ENCODE measurements at places on chromosomes 1 and 21. TPM values are rescaled to one million over a fixed set of nuclear protein-coding genes. Genes with fewer than 3 reads are reported as not detected.

Gene AMY1A
- total RNA-seq = not detected

Gene IGSF9
- total RNA-seq = 0.13 TPM

Gene SERBP1
- 74.8 TPM for total RNA-seq

Gene SPRR2E
- not detected for total RNA-seq

Gene TFB2M
- 9.4 TPM for total RNA-seq

Gene CSRP1
- total RNA-seq = 669 TPM

Gene NTMT2
- not detected for total RNA-seq

Gene GREM2
- 7.8 TPM for total RNA-seq

Gene LDLRAD1
- not detected for total RNA-seq

Gene FAM177B
- 0.41 TPM for total RNA-seq

Gene KRTAP19-1
- total RNA-seq = not detected

Gene PSMG1
- total RNA-seq = 24.1 TPM

Gene SLAMF1
- total RNA-seq = 0.43 TPM

Gene LCE1F
- not detected for total RNA-seq

Gene ABCA4
- total RNA-seq = 0.91 TPM

Gene CFHR1
- not detected for total RNA-seq

Gene CLEC20A
- not detected for total RNA-seq

Gene RGS13
- total RNA-seq = not detected

Gene FCRL5
- total RNA-seq = 0.26 TPM

Gene NUDT4B
- total RNA-seq = not detected

Gene FAM229A
- 23.9 TPM for total RNA-seq

Gene SIPA1L2
- 53.8 TPM for total RNA-seq

Gene CFHR3
- total RNA-seq = not detected

Gene CRYBG2
- not detected for total RNA-seq

Gene TCHHL1
- not detected for total RNA-seq

Gene YTHDF2
- 23.5 TPM for total RNA-seq

Gene ADORA1
- 75.0 TPM for total RNA-seq

Gene FYB2
- total RNA-seq = 0.29 TPM

Gene CERS2
- 105 TPM for total RNA-seq

Gene SLC66A1
- 20.0 TPM for total RNA-seq

Gene RNU1-2
- total RNA-seq = 9,464 TPM

Gene MYOC
- total RNA-seq = not detected

Gene HSD11B1
- total RNA-seq = 8.7 TPM

Gene LPAR3
- total RNA-seq = 3.2 TPM

Gene DAB1
- total RNA-seq = 19.2 TPM

Gene MEGF6
- total RNA-seq = 4.4 TPM

Gene CENPL
- total RNA-seq = 4.7 TPM

Gene LAPTM5
- 22.2 TPM for total RNA-seq

Gene OR10K1
- 0.11 TPM for total RNA-seq

Gene INSRR
- not detected for total RNA-seq

Gene UQCRHL
- 3.4 TPM for total RNA-seq

Gene EPHA10
- total RNA-seq = 20.8 TPM

Gene ATP1A2
- total RNA-seq = 661 TPM

Gene PALMD
- total RNA-seq = 10.3 TPM

Gene NVL
- 21.0 TPM for total RNA-seq

Gene LRRC71
- not detected for total RNA-seq

Gene ZMYND12
- 4.2 TPM for total RNA-seq

Gene ADIPOR1
- total RNA-seq = 61.7 TPM

Gene BATF3
- 6.3 TPM for total RNA-seq

Gene TMEM269
- 0.53 TPM for total RNA-seq

Gene FMO3
- 3.1 TPM for total RNA-seq
